ENCODE measurements at places on chromosomes 13 and 19.

- no peak for DNase-seq
Measured at GRCh38 chr19:48671446-48671995, 1.3 kb downstream of the NTN5 start.

GRCh38 chr13:93745884-93746283 is 519.3 kb downstream of the GPC6 start:
- DNase-seq, result no peak

DNA sequence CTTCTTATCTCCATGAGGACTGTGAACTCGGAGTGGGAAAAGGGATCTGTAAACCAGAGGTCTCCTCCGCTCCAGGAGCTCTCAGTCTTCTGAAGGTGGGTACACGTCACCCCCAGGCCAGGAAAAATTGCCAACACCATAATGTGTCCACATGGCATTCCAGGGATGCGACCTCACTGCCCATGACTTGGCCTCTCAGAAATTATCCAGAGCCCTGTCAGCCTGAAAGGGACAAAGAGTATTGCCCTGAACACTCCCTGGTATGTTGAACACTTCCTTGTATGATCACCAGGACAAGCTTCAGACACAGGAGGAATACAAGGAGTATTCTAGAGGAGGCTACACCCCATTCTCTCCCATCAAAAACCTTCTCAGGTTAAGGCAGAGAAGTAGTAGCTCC is 81.0 kb upstream of the SLC7A1 start:
- DNase-seq, result no peak

GRCh38 chr13:46751811-46752635 is 44.9 kb downstream of the ESD start:
- no peak for DNase-seq

DNA sequence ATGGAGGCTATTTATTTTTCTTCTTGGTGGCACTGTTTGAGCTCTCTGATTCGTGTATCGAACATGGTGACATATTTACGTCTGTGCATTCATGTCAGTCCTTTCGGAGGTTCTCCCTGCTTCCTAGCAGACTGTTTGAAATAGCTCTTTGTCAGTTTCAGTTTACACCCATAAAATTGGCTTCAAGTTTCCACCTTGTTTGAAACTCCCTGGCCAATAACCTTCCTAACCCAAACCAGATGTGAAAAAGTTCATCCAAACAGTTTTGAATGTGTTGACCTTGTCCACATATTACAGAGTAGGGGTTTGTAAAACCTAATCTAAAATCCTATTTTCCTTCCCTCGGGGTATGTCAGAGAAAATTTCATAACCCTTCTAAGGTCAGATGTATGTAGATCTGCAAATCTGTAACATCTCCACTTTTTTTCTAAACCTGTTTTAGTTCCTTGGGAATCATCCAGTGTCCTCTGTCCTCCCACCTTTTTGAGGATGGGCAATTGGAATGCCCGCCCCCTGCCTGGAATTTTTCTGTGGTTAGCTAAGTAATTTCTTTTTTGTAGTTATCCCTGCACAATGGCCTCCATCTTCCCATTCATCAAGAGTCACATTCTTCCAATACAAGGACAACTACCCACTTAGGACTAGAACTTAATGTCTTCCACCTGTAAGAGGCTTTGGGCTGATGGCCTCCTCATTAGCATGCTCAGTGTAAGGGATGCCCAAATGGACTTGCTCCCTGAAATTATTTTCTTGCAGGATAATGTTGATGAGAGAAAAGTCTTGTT is 499.8 kb downstream of the GPC6 start:
- peak; percentile 43 for DNase-seq

GRCh38 chr13:113630804-113631203 is 27.2 kb downstream of the ATP4B start:
- DNase-seq, result no peak

DNA sequence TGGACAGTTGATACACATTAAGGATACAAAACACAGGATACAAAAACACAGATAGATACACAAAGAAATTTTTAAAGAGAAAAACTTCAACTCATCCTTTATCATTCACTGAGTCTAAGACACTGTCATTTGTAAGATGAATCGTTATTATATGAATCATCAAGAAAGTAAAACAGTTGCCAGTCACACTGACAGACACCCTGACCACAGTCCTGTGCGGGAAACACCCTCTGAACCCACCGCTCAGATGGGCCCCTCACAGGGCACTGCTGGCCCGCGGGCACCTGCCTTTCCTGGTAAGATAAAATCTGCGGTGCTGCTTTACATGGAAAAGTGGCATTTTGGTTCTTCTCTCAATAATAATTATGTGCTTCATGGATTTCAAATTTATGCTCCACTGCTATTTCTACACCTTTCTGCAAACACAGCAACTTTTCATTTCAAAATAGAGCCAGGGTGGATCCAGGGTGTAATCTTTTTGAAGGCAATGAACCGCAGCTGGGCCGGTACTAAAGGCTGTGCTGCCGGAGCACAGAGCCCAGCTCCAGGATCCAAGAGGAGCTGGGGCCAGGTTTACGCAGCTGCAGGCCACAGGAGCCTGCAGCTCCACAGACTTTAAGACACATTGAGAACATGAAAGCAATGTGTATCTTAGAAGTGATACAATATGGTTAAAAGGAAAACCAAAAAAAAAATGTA is 76.8 kb downstream of the TUBGCP3 start:
- no peak for DNase-seq

DNA sequence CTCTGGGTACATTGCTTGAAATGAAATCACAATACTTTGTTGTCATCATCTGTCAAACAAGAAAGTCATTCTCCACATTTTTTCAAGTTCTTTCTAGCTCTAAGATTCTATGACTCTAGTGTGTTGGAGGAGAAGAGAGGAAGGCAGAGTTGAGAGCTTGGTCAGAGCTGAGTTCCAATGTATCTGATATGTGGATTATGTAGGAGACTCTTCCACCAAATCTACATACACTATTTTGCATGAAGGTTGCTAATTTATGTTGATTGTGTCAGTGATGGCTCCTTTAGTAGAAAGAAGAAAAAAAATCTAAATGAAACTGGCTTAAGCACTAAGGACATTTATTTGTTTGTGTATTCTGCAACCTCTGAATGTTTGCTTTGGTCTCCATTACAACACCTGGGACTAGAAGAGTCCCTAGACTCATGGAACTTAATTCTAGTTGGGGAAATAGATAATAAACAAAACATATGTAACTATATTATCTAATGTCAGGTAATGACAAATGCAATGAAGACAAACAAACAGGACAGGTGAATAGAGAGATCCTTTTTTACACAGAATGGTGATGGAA is 691.9 kb downstream of the UQCRFS1 start:
- DNase-seq, result no peak

DNA sequence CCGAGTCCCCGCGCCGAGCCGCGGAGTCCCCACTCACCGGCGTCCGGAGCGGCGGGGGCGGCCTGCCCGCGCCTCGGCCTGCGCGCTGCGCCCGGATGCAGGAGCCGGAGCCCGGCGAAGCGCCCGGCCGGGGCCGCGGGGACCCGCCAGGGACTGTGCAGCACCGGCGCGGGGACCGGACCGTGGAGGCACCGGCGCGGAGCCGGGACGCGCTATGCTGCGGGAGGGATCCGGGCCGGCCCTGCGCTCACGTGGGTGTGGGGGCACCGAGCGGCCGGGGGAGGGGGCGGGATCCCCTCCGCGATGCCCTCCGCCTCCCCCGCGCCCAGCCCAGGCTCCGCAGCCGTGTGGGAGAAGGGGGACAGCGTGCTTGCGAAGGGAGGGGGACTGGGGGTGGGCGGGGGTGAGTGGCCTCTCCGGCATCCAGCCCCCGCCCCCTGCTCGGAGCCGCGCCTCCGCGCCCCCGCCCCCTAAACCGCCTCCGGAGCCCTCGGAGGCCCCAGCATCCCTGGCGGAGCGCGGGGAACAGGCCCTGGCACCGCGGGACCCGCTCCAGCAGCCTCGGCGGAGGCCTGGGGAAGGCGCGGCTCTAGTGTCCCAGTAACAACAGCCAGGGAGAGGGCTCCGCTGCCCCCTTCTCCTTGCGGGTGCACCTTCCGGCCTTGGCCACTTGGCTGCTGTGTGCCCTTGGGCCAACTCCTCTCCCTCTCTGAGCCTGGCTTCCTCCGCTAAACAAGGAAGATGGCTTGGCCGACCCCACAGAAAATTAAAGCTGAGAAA is at the start of gene SLC1A6:
SLC1A6 (minus strand) TSS at position 389 of the 780 bp plus-strand sequence. CDS start 6,954 bp downstream, outside the sequence.
- no peak for DNase-seq

- DNase-seq, result no peak
Measured at GRCh38 chr13:73366241-73366640, 307.4 kb downstream of the KLF5 start.

DNA sequence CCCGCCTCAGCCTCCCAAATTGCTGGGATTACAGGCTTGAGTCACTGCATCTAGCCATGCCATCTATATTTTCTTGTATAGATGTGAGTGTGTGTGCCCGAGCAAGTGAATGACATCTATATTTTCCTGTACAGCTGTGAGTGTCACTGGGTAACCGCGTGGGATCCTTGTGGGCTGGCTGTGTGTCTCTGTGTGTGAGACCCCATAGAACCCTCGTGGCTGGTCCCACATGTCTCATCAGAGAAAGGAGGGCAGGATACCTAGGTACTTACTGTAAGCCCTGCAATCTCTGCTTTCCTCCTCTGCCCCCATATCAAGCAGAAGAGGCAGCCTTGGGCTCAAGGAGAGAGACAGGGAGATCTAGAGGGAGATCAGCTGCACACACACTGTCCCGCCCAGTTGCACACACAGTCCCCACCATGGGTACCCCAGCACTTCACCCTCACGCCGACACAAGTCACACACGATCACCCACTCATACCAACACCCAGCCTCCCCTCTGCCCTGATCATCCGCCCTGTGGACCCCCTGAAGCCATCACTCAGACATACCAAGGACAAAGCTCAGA is 655 bp downstream of the DENND1C start:
- DNase-seq, result no peak

DNA sequence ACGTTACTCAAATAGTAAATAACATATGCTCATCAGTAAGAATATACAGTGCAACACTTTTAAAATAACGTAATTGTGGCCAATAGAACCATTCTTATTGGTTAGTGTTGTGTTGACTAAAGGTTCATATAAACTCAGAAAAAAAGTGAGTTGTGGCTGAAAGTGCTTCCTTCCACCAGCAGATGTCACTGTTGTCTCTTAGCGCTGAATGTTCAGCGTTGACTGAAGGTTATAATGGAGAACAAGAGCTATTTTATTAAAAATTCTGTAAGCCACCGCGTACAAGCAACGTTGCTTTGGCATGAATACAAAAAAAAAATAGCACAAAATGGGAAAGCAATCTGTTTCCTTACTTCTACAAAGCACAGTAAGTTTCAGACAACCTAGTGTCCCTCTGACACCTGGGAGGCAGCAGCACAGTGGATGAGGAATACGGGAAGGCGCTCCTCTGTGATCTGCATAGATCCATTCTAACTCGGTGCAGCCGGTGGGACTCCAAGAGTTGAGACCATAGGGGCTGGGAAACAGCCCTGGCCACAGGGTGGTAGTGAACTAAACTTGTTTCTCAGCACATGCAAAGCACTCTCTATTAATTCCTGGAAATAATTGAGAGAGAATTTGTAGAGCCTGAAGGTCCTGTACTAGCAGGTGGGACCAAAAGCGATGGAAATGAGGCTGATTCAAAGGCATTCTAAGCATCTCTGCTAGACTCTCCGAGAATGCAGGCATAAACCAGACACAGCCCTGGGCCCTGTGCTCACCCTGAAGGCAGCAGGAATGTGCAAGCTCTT is 23.9 kb upstream of the OXGR1 start:
- DNase-seq, result peak; percentile 56

GRCh38 chr13:40613914-40614313 is 52.5 kb downstream of the FOXO1 start:
- DNase-seq, result no peak

DNA sequence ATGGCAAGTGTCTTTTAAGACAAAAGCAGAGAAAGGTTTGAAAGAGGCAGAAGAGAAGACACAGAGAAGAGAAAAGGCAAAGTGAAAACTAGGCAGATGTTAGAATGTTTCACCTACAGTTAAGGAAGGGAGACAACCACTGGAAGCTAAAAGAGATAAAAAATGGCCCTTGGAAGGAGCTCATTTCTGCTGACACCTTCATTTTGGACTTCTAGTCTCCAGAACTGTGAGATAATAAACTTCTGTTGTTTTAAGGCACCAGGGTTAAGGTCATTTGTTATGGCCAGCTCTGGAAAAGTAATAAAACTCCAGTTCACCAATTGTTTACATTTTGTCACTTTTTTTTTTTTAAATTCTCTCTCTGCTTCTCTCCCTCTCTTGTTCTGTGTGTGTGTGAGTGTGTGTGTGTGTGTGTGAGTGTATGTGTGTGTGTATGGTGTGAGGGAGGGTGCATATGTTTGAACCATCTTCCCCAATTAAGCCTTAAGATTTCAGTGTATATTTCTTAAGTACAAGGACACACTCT is 374.6 kb downstream of the DACH1 start:
- no peak for DNase-seq

- peak; percentile 59 for DNase-seq
Measured at GRCh38 chr19:41785653-41786052, 10.7 kb upstream of the CEACAM3 start.

GRCh38 chr13:92991692-92992091 is 234.9 kb upstream of the GPC6 start:
- no peak for DNase-seq

DNA sequence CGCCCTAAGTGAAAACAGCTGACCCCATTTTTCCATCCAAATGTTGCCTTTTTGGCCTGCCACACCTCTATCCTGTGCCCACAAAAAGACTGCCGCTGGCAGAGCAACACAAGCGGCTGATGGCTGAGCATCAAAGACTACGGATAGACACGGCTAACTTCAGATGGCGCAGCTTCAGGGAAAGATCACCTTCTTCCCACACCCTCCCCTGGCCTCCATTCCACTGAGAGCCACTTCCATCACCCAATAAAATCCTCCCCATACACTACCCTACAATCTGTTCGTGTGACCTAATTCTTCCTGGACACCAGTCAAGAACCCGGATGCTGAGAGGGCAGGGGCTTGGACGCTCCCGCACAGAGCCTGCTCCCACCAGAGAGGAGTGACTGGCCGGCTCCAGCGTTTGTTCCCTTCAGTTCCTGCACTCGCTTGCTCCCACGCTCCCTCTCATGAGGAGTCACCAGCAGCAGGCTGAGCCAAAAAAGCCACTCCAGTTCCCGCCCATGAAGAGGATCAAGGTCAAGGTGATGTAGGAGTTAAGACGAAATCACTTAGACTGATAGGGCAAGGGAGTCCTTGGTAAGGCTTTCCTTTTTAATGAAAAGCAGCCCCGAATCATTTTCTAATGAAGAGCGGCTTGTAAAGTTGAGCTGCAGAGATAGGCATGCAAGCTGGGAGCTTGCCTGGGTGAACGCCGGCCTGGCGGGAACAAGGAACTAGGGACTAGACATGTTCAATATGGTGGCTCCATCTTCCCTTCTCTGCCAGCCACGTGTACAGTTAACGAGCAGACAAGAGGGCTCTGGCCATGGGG is 35.7 kb downstream of the TSKS start:
- DNase-seq, result peak; percentile 14

- no peak for DNase-seq
Measured at GRCh38 chr19:17484520-17485185, 14.3 kb downstream of the SLC27A1 start.

GRCh38 chr19:14525729-14526128 is 3.7 kb upstream of the TECR start:
- no peak for DNase-seq

DNA sequence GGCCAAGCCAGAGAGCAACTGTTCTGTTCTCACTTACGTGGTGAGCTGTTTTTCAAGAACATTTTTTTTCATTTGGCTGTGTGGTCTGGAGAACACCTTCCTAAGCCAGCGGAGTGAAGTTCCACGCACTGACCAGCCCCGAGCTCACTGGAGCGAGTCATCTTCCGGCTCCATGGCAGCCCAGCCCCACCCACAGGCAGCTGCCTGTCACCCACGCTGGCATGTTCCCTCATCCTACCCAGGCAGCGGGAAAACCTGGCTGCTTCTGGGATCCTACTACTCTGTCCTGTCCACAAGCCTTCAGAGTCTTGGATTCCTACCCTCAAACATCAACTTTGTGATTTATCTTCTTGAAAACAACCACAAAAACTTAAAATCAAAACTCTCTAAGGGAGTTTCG is 76.2 kb downstream of the GGACT start:
- DNase-seq, result no peak

Measured in fibroblast of the conjunctiva (primary cell).